ENCODE measurements at places on chromosomes 6 and 20.

DNA sequence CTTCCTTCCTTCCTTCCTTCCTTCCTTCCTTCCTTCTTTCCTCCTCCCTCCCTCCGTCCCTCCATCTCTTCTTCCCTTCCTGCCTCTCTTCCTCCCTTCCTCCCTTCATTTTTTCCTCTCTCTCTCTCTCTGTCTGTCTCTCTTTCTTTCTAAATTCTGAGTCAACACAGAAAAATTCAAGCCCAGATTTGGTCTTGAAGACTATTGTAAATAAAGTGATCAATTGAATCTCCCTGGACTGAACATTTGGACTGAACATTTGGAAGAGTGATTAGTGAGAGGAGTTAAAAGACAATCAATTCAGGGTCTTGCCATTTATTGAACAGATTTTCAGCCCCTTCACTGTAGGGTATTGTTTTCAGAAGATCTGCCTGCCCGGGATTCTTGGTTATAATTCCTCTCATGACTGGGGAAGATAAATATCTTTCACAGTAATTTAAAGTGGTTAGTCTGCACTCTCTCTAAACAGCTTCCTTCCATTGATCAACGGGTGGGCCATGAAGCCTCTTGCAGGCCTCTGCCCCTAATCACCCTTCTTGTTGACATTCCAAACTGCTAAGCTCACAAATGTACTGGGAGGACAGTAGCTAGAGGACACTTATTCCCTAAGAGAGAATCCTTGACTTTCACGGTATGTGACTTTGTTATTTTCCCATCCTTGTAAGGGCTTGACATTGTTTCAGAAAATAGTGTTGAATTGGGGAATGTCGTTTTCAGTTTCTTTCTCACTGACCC is 101.7 kb upstream of the BMP2 start:
- DNase-seq, result no peak

GRCh38 chr6:85574932-85575598 is 18.6 kb downstream of the SNX14 start:
- DNase-seq, result peak; percentile 73

DNA sequence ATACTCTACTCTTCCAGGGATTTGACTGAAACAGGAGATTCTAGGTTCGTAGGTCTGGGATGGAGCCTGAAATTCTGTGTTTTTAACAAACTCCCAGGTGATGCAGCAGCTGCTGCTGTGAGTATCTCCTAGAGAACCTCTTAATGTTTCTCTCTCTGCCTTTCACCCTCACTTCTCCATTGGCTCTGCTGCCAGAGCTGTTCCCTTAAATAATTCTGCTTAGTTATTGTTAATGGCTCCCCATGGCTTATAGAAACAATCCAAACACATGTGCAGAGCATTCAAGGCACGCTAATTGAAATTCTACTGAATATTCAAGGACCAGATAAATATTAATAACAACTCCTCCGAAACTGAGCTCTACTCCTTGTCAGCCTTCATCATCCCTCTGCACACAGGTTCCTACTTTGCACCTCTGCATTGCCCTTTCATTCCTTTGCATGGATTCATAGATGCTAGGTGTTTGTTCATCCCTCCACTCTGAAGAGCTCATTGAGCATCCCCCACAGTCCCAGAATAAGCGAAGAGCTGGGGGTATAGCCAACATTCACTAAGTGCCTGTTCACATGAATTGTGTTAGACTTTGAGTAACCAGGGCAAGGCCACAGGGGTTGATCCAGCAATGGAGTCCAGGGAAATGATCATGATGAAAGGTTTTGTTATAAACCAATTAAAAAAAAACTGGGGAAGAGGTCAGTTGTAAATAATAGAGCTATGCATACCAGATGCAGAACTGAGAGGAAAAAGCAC is 488.4 kb upstream of the JAG1 start:
- no peak for DNase-seq

GRCh38 chr6:109008537-109009235 is 86.0 kb downstream of the SESN1 start:
- peak; percentile 19 for DNase-seq

GRCh38 chr6:137246791-137247202 is 27.6 kb upstream of the IFNGR1 start:
- no peak for DNase-seq

- DNase-seq, result no peak
These were observed 259.9 kb upstream of the MARCKS start for GRCh38 chr6:113597231-113597583.

DNA sequence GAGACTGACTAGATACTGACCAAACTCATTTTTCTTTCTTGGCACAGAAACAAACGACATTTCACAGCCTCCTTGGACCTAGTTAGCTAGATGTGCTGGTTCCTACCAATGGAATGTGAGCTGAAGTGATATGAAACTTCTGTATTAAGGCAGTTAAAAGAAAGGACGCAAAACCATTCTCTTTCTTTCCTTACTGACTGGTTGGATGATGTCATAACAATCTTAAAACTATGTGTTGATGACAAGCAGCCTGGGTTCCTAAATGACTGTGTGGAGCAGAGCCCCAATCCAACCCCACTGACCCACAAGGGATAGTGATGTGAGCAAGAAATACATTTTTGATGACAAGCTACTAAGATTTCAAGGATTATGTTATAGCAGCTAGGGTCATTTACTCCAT is 35.6 kb downstream of the CEP162 start:
- DNase-seq, result no peak

Measured in HFF-Myc (cell line).